Suppressor macrophage treated with lipopolysaccharide for 4 hours (primary cell): ENCODE measurements at places on chromosomes 2 and 18.
A peak's percentile ranks its signal among the peaks of the same experiment; 100 is the strongest.

DNA sequence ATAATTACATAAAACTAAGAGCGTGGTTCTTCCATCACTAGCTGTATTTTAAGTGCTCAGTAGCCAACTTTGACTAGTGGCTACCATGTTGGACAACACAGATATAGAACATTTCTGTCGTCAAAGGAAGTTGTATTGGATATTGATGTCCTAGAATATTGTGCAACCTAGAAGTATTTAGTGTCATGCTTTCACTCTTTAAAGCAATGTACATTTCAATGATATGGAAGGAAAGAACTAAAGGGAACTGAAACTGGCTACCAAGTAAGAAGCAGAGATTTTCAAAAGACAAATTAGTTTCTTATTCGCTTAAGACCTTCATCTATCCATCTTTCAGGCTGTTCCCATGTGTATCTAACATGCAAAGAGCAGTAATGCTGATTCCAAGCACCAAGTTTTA, 85.4 kb upstream of the EML6 start:
- DNase-seq, result peak; percentile 75

DNA sequence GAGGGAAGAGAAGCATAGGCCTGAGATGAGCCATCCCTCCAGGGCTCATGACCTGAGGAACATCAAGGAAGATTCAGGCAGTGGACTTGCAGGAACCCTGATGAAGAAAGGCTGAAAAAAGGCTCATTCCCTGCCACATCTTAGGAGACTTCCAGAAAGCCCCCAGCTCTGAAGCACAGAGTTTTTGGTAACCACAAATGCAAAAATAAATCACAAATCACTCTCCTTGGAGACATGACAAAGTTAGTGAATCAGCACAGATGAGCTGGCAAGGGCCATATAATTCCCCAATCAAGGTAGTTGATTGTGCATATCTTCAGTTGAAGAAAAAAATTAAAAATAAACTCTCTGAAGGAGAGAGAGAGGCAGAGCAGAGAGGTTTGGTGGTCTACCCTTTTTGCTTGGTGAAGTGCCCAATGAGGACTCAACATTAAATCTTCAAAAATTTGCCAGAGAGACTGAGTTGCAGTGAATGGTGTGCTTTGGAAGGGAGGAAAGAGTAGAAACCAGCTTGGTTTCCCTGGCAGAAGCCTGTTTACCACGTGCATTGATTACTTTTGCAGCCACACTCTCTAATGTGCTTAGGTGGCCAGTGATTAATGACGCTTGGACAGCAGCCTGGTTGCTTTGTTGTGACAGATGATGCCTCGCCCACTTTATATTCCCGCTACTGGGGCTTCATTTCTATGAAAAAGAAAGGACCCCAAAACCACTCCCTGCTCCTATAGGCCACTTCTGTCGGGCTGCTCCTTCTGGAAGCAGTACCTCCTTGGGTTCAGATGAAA, 257.4 kb upstream of the SLC14A2 start:
- DNase-seq, result no peak

GRCh38 chr2:234451852-234452625, 44.8 kb downstream of the ARL4C start:
- DNase-seq, result no peak

GRCh38 chr18:57859314-57859713, 56.2 kb upstream of the ATP8B1 start:
- peak; percentile 35 for DNase-seq

DNA sequence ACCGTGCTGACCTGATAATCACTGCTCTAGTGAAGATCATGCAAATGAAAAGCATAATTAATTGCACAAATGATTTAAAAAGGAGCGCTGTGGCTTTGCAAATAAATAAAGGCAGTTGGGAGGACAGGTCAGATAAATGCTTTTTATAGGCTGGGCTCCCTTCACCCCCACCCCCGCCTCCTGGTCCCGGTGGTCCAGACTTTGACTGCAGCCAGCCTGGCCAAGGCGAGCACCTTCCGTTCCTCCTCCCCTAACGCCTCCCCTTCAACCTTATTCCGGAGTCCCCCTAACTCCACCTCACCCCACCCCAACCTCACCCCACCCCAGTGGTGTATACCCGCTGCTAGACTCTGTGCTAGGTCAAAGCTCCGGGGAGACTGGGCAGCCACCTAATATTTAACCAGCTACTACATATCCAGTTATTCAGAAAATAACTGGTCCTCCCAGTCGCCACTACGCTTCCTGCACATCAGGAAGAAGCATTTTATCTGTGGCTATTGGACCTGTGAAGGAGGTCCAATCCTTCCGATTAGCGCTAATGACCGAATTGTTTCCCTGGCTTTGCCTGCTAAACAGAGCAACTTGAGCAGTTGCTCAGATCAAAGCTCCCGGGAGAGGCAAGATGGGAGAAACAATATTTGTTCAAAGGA, 3.7 kb upstream of the SP9 start:
- DNase-seq, result no peak

GRCh38 chr2:86592547-86593230, 29.4 kb upstream of the CHMP3 start:
- DNase-seq, result no peak

DNA sequence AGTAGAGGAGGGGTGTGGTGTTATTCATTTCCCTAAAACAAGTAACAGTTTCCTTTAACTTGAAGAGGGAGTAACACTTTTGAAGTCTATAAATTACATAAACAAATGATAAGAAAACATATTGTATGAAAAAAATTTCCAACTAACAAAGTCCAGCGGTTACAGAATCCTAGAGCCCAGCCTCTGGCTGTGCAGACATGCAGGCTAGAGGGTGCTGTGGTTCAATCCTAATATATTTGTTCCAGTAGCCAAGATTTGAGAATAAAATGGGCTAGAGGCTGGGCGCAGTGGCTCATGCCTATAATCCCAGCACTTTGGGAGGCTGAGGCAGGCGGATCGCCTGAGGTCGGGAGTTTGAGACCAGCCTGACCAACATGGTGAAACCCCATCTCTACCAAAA, 56.9 kb downstream of the WDR75 start:
- DNase-seq, result no peak

- no peak for DNase-seq
These were observed 72.3 kb upstream of the ST3GAL5 start for GRCh38 chr2:85961053-85961452.

DNA sequence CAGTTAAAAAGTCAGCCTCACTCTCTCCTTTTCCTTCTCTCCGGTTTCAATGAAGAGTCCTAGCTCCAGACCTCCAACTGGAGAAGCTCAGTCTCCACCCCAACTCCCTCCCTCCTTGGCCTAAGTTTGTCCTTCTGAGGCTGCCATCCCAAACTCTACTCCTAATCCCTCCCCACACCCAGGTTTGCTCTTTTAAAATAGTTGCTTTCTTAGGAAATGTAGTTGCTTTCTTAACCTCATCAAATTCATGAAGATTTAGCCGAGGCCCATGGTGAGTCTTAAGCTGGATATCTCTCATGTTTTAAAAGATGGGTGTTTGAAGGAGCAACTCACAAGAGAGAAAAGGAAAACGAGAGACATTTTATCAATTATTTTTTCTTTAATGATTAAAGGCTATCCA, 937 bp upstream of the LANCL1 start:
- DNase-seq, result no peak

DNA sequence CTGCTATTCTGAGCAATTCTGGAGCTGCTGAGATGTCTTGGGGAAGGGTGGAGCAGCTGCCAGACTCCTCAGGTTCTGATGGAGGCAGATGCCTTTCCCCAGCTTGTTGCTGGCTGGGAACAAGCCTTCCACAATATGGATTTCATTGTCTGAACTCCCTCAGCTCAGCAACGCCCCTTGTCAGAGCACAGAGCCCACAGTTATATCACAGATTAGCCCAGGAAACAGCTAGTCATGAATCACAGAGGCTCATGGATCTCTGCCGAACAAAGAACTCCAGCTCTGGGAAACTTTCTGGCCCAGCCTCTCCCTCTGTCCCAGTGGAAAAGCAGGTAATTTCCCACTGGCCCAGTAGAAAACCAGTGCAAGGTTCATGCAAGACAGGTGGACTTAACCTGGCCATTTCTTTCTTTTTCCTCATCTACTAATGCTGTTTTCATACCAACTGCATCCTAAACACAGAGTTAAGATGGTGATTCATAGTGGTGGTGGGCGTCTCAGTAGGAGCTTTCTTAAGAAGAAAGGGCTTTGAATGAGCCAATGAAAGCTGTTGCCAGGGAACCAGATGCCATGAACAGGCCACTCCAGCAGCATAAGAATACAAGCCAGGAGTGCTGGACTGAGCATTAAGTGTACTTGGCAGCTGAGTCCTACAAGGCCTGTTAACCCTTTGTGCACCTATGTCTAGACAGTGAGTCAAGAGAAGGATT, 8.7 kb upstream of the KIAA2012 start:
- peak; percentile 52 for DNase-seq
